ENCODE measurements at places on chromosomes 16 and 17.

DNA sequence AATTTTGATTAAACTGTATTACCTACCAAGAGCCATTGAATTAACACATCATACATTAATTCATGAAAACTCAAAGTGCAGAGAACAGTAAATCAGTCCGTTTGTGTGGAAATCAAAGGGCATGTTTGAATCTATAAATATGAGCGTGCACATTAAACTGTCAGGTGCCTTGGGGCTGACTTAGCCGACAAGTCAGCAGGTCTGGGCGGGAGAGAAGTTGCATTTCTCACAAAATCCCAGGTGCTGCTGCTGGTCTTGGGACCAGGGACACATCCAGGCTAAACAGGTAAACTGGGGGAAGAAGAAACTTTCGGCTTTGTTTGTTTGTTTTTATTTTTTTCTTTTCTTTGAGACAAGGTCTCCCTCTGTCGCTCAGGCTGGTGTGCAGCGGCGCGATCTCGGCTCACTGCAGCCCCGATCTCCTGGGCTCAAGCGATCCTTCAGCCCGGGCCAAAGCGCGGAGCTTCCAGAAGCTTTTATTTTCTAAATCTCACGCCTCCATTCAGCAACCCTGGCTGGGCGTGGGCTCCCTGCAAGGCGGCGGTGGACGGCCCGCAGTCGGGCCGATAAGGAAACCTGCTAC lies 213.9 kb downstream of the MRTFB start:
- DNase-seq, result no peak

GRCh38 chr17:10385871-10386270 lies 13.1 kb upstream of the MYH13 start:
- DNase-seq, result no peak

- no peak for DNase-seq
These were observed 11.9 kb downstream of the SCGB1C2 start for GRCh38 chr17:149231-149630.

GRCh38 chr16:50631985-50632576 lies 49.0 kb downstream of the SNX20 start:
- DNase-seq, result no peak

DNA sequence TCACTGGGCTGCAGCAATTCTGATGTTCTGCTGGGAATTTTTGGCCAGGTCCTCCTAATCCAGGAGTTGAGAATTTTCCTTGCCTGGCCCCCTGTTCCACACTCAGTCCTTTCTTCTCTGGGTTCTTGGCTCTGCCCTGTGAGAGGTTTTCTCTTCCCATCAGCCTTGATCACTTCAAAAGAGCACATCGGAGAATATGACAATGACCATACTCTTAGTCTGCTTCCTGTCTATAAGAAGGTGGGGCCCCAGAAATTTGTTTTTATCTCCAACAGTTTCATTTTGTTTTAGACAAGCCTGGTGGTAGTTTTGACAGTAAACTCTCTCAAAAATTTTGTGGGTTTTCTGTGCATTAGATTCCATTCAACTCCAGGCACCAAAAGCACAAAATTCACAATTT lies 70.7 kb downstream of the C17orf67 start:
- no peak for DNase-seq

GRCh38 chr17:65370669-65371131 lies 190.7 kb downstream of the AXIN2 start:
- peak; percentile 80 for DNase-seq

GRCh38 chr17:20184181-20184580 lies 175.0 kb downstream of the SPECC1 start:
- no peak for DNase-seq

DNA sequence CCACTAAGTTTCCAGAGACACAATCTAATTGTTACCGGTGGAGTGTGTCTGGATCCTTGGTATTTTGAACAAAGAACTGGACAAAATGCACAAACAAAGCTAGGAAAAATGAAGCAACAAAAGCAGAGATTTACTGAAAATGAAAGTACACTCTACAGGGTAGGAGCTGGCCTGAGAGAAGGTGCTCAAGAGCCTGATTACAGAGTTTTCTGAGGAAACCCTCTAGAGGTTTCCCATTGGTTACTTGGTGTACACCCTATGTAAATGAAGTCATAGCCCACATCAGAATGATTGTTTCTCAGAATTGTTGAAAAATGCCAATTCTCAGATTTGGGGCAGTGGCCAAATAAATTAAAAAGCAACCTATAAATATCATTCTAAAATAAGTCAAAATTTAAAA lies 436.4 kb downstream of the KCNJ18 start:
- peak; percentile 61 for DNase-seq

GRCh38 chr17:82745524-82745923 lies 6.3 kb upstream of the TBCD start:
- no peak for DNase-seq

DNA sequence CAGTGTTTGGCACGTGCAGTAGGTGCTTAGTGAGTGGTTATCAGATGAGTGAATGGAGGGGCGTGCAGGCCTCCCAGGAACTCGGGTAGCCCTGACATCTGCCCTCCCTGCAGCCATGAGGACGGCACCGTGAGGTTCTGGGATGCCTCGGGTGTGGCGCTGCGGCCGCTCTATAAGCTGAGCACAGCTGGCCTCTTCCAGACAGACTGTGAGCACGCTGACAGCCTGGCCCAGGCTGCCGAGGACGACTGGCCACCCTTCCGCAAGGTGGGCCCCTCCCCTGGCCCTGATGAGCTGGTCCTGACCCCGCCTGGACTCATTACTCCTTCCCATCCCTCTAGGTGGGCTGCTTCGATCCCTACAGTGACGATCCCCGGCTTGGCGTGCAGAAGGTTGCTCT lies 11.1 kb downstream of the LLGL1 start:
- DNase-seq, result no peak

DNA sequence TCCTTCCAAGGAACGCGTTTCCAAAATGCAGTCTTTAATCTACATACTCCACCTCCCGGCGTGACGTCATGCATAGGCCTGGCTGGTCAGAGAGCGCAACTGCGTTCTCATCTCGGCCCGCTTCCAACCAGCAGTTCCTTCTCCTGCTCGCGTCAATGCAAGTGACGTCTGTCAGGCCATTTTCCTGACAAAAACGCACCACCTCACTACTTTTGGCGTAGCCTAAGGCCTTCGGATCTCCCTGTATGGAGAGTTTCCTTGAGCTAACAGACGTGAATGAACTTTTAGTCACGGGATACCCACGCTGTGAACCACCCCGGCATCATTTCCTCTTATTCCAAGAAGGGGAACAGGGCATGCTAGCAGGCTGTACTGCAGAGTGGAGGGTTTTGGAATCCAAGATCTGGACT lies 25.0 kb downstream of the TEX14 start:
- no peak for DNase-seq

DNA sequence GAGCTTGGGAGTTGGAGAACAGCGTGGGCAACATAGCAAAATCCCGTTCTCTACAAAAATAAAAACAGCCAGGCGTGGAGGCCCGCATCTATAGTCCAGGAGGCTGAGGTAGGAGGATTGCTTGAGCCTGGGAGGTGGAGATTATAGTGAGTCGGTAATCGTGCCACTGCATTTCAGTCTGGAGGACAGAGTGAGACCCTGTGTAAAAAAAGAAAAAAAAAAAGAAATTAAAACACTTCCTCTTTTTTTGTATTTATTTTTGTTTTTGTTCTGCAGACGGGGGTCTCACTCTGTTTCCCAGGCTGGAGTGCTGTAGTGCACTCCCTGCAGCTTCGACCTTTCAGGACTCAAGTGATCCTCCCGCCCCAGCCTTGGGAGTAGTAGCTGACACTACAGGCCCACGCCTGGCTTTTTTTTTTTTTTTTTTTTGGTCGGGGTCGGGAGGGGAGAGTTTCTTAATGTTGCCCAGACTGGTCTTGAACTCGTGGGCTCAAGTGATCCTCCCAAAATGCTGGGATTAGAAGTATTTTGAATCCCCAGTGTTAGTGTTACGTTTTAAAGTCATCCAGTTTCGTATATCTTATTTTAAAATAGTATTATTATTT lies 1.5 kb downstream of the IST1 start:
- no peak for DNase-seq

DNA sequence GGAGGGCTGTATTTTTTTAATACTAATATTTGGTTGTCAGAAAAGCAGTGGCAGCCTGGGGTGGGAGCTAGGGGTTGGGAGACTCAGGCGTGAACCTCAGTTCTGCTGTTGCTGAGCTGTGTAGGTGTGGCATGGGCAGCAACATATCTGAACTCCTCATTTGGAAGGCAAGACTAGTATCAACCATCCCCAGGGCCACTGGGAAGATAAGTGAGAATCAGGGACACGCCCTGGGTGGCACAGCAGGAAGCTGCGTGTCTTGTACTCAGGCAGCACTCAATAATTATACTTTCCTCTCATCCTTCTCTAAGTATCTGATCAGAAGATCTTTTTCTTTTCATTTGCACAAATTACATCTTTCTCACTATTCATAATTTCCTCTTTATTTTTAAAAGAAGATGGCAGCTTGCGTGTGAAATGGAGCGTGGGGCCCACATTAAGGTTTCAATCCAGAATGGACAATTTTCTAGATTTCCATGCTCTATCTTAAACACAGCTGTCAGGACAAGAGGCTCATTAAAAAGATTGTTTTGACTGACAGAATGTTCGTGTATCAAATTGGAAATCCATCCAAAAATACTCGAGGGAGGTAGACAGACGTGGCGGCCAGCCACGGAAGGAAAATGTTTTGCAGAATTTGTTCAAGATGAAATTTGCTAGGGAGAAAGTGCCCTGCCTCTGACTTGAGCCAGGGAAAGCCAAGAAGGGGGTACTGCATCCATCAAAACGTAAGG lies 121.1 kb downstream of the CPPED1 start:
- DNase-seq, result no peak

- peak; percentile 5 for DNase-seq
These were observed 34.1 kb downstream of the NQO1 start for GRCh38 chr16:69691980-69692911.

- DNase-seq, result no peak
These were observed 3.4 kb downstream of the TRADD start for GRCh38 chr16:67156143-67156844.

- no peak for DNase-seq
These were observed 10.1 kb upstream of the TEKT3 start for GRCh38 chr17:15351478-15351840.

- peak; percentile 14 for DNase-seq
These were observed 32.7 kb downstream of the ZZEF1 start for GRCh38 chr17:4110152-4110551.

- DNase-seq, result no peak
These were observed 3.7 kb downstream of the PCYT2 start for GRCh38 chr17:81907219-81908145.

DNA sequence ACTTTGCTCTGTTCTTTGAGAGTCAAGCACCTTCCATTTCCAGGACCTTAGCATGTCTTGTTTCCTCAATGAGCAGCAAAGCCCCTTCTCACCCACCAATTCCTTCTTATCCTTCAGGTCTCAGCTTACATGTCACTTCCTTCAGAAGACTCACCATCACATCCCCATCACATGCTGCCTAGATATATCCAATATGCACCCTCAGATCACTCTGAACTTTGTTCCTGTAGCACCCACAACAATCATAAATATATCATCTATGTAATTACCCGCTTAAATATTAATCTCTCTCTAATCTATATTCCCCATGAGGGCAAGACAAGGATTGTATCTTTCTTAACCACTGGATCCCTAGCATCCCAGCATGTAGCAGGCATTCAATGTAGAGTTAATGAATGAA lies 30.4 kb downstream of the KANSL1 start:
- DNase-seq, result no peak

All from A172 (cell line).